Activated CD8-positive, alpha-beta memory T cell treated with anti-CD3 and anti-CD28 coated beads, Interleukin-2, amount 50 U/mL, for 48 hours (primary cell): ENCODE measurements at places on chromosomes 1 and 21.

DNA sequence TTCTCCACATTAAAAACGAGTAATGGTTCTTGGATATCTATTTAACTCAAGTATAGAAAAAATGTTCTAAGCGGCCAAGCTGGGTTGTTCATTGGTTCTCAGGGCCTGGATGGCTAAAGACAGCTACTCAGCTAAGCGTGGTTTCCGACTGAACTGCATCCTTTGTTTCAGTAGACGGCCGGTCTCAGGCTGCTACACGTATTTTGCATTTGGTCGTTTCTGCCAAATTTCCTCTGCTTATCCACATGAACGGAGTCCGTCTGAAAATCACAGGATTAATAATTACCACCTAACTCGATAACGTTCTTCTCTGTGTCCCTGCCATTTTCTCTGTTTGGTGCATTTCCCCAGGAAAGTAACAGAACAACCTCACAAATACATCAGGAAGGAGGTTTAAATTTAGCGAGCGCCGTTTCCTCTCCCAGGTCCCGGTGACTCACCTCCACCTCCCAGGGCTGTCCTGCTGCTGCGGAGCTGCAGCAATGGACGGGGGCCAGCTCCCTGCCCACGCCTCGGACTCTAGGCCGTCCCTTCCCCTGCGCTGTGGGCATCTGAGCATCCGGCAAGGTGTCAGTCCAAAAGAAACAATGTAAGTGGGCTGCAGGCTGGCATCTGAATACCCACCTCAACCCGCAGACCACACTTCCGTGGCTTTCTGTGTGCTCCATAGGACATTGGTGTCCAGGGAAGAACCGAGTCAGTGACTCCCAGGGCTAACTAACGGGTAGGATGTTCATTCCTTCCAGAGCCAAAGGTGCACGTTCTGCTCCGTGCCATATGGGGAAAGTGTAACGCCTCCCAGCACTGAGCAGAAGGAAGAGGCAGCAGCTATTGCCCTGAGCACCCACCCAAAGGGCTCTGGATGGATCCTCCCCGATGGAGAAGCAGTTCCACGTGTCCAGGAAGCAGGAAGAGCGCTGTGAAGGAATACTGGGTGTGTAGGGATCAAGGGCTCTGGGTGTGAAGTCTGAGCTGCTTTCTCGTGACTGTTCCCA, 4.1 kb upstream of the GABRD start:
- DNase-seq, result no peak

GRCh38 chr1:19443326-19443725, 42.0 kb downstream of the CAPZB start:
- DNase-seq, result no peak

- no peak for DNase-seq
Measured at GRCh38 chr1:106780806-106781569, 275.5 kb upstream of the PRMT6 start.

DNA sequence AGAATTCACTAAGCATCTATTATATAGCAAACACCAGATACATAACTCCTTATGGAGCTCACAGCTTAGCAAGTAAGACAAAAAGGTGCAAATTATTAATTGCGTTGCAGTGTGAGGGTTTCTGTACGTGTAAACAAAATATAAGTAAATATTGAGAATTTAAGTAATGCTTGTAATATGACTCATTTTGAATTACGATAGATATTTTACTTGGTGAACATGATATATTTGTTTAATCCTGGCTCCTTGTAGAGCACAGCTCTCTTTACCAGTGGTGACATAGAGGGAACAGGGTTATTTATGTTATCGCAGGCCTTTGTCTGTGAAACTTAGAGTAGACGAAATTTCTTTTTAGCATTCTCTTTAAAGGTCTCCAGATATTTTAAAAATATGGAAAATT, 36.4 kb downstream of the LYPLAL1 start:
- no peak for DNase-seq

GRCh38 chr1:205595861-205596260, 36.0 kb downstream of the ELK4 start:
- DNase-seq, result no peak

- peak; percentile 48 for DNase-seq
Measured at GRCh38 chr1:31785020-31785946, 21.1 kb upstream of the ADGRB2 start.

DNA sequence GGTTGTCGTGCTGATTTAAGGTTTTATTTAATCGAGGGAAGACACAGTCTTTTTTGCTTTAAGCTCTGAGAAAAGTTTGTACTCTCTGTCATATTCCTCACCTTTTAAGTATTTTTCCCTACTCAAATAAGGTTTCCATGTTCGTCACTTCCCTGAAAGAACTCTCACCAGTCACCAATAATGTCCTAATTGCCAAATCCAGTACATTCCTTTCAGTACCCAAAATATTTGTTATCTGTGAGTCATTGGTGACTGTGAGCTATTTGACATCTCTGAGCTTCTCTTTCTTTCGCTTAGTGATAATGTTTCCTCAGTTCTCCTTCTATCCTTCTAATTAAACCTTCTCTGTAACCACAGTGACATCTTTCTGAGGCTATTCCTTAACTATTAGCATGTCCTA, 874.2 kb upstream of the ADGRL2 start:
- DNase-seq, result no peak

DNA sequence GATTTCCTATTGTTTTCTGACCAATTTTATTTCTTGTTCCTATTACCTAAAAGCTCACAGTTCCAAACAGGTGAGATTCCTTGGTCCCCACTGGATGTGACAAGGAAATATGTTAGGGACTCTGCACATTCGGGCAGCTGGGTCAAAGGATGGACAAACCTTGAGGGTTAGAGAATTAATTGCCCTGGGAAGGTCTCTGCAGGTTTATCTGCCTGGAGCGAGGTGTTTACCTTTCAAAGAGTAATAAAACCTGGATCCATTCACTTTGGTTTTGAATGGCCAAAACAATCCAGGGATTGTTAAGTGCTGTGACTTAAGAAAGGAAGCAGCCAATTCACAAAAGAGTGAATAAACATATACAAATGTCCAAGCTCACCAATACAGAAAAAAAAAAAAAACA, 33.6 kb upstream of the RAB4A start:
- no peak for DNase-seq

GRCh38 chr1:157984469-157984868, 9.0 kb upstream of the KIRREL1 start:
- DNase-seq, result no peak

DNA sequence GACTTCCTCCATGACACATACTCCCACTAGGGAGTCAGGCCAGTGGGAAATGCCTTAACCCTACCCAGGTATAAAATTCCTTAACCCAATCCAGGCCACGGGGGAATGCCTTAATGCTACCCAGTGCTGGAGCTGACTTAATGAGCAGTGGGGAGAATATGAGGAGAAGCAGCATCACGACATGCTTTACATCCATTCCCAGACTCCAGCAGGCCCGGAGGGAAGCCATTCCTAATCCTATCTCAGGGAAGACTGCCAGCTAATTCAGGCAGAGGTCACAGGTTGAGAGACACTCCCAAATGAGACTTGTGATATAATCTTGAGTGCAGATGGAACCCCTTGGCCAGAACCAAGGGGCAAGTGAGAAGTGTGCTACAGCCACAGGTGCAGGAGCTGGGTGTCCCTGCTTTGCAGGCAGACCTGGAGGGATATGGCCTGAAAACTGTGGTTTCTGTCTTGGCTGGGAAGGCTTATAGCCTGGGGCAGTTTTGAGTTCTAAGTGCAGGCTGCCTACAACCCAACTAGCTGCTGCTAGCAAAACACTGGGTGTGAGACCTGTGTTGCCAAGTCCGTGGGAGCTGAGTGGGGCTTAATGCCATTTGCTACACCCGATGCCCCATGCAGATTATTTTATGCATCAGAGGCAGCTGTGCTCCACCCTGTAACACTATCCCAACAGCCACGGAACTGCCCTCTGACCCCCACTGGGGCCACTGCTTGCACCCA, 45.1 kb upstream of the GUCA2A start:
- DNase-seq, result no peak

GRCh38 chr1:80310703-80311245, 1304.2 kb upstream of the ADGRL4 start:
- DNase-seq, result no peak

- DNase-seq, result peak; percentile 75
Measured at GRCh38 chr1:46616277-46617107, at the start of gene MOB3C. Gene MOB3C, minus strand, starts transcription at chr1:46616811. Its CDS starts 3,490 bp downstream, at chr1:46613321.

- no peak for DNase-seq
Measured at GRCh38 chr1:3907031-3907534, 7.0 kb upstream of the C1orf174 start.
